ENCODE measurements at places on chromosomes 4 and X.

DNA sequence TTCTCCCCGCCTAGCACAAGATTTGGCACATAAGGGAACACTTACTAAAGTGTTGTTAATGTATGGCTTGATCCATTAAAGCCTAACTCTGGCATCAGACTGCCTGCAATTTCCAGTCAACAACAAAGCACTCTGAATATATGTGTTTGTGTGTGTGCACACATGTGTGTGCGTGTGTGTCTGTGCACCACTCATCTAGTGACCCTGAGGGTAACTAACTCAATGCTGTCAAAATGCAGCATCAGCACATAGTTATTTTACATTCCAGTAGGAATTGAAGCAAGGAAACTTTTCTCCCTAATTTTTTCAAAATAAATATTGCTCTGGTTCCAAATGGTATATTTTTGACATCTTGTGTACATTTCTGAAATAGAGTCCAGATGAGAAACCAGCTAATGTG, 94.4 kb downstream of the SHROOM4 start:
- DNase-seq, result no peak

DNA sequence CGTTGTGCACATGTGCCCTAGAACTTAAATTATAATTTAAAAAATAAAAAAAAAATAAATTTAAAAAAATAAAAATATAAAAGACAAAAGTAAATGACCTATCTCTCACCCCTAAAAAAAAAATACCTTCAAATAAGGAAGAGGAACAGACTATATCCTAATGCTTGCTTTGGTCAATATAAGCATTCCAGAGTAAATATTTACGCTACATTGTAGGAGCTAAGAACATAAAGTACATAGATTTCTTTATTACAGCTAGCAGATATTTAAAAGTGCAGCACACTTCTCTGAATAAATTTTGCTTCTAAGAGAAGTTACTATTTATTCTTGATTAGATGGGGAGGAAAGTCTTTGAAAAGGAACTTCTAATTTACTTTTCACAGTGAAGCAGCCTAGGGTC, 24.5 kb upstream of the UGT2B11 start:
- no peak for DNase-seq

DNA sequence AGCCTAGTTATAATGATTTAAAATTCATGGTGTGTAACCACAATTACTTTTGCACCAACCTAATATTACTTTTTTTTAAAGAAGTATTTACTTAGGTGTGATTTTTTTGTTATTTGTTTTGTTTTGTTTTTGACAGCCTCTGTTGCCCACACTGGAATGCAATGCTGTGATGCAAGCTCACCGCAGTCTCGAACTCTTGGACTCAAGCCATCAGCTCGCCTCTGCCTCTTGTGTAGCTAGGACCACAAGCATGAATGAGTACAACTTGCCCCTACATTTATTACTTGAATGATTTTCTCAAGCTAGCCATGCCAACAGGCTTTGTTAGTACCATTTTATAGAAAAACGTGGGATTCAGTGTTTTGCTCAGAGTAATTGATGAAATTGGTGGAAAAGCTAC, 488.8 kb upstream of the CPEB2 start:
- no peak for DNase-seq

DNA sequence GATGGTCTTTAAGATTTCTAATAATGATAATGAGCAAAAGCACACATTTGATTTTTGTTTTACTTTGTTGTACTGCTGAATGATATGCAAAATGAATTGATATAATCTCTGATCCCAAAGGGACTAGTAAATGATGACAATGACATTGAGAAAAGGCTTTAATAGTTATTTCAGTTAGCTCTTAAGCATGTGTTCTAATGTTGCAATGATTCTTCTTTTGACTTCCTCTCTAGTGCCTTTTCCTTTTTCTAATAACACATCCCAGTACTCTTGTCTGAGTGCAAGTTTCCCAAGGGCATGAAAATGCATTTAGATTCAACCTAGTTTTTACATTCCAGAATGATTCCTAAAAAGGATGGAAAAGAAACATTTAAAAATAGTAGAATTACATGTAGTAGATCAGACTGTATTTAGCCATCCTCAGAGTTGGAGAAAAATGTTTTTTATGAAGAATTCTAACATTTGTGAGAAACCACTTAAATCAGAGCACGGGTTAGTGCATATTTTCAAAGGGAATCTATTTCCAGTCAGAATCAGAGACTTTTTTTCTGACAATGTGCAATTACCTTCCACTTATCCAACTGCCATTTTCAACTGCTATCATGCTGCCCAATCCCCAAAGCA, 508.8 kb downstream of the C4orf33 start:
- no peak for DNase-seq

DNA sequence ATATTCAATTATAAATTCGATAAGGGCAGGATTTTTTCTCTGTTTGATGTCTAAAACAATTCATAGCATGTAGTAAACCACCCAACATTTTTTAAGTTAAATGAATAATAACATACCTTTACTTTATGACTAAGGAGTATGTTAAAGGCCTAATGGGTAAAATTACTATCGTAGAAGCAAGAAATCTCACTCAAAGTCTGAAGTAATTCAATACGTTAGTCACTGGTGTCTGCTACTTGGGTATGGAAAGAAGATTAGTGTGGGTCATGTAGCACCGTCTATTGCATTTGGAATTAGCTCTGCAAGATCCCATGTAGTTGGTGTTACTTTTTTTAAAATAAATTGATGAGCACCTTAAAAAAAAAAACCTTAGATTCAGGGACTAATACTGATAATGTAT, 374.5 kb downstream of the GRID2 start:
- no peak for DNase-seq

- DNase-seq, result no peak
Measured at GRCh38 chr4:164293203-164293602, 460.7 kb upstream of the SMIM31 start.

DNA sequence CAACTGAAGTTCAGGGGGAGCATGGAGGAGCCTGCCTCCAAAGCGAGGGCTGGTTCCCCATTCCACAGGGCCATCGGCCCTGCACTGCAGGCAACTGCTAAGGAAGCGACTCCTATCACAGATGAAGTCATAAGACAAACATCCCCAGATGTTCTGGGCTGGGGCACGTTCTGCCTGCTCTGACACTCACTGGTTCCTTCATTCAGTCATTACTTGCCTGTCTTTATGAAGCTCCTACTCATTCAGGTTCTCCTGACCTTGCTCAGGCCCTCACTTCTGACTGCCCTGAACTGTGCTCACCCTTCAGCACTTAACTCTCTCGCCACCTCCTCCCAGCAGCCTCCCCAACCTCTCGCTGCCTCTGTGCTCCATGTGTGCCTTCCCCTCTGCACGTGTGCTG, 2.5 kb upstream of the SLC2A9 start:
- no peak for DNase-seq

DNA sequence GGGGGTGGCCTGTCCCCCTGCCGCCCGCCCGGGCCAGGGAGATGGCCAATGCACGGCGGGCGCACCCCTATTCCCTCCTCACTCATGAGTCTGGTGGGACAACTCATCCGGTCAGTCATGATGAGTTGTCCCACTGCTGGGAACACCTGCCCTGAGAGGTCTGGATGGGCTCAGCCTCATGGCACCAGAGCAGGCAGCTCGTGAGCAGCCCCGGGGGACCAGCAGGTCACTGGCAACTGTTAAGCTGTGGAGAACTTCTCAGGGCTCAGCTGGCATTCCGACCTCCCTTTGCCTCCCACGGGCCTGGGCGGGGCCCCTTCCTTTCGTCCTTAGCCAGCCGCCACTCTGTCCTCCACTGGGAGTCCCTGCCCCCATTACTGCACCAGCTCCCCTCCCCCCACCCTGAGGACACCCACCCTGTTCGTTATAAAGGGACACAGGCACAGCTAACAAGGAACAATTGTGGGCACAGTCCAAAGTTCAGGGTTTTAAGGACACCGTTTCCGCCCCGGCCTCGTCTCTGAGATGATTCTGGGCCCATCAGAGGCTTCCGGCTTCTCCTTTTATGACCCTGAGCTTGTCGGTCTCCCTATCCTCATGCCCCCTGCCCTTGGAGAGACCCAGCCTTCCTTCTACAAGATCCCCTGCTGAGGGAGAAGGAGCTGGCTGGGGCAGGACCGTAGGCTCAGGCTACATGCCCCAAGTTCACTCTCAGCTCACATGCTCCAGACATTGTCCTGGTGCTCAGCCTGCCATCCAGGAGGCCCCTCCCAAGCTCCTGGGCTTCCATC, 14.6 kb upstream of the KIAA0232 start:
- DNase-seq, result no peak

GRCh38 chrX:31499109-31499508, 427.3 kb upstream of the FTHL17 start:
- no peak for DNase-seq

- no peak for DNase-seq
Measured at GRCh38 chrX:20240201-20240600, 26.5 kb downstream of the RPS6KA3 start.

GRCh38 chr4:58191109-58191508, 1080.9 kb upstream of the IGFBP7 start:
- no peak for DNase-seq

DNA sequence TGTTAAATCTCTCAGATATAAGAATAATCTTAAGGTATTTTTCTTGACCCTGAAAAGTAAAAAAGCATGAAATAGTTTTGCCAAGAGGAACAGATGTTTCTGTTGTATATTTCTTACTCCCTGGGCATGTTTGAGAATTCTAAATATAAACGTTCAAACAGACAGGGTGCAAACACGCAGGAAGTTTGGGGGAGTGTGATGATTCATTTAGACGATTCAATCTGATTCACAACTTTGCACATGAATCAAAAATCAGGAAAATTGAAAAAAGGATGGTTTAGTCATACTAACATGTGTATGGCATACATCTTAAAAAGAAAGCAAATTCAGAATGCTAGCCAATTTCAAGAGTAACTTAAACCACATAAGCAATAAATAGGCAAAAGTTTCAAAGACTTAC, 340.3 kb upstream of the GRID2 start:
- no peak for DNase-seq

GRCh38 chr4:38111717-38112116, 151.5 kb downstream of the PTTG2 start:
- DNase-seq, result no peak

- no peak for DNase-seq
Measured at GRCh38 chr4:15868111-15868510, 70.4 kb downstream of the FGFBP1 start.

- no peak for DNase-seq
Measured at GRCh38 chr4:72846280-72847111, 223.0 kb downstream of the COX18 start.

GRCh38 chr4:118883861-118884260, 4.8 kb upstream of the SYNPO2 start:
- no peak for DNase-seq

GRCh38 chrX:40843643-40844042, 108.3 kb upstream of the MED14 start:
- DNase-seq, result no peak

DNA sequence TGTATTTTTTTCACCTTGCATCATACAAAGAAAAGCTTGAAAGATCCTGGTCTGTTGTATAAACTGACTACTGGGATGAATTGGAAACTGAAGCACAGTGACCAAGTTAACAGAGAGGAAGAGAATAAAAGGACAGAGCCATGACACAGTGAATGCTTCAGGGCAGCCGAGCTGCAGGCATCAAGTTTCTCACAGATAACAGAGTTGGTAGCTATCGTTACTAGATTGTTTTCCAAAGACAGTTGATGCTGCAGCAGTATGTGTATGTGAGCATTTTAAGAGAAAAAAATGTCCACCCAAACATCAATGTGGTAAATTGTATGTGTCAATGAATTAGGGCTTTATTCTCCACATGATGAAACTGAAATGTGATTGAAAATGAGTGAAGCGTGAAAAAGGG, 1032.7 kb downstream of the ADGRL3 start:
- DNase-seq, result no peak

Data from sciatic nerve (tissue), 2 donors.